Gastroesophageal sphincter (tissue), 4 donors: ENCODE measurements at places on chromosomes 7 and 10.

DNA sequence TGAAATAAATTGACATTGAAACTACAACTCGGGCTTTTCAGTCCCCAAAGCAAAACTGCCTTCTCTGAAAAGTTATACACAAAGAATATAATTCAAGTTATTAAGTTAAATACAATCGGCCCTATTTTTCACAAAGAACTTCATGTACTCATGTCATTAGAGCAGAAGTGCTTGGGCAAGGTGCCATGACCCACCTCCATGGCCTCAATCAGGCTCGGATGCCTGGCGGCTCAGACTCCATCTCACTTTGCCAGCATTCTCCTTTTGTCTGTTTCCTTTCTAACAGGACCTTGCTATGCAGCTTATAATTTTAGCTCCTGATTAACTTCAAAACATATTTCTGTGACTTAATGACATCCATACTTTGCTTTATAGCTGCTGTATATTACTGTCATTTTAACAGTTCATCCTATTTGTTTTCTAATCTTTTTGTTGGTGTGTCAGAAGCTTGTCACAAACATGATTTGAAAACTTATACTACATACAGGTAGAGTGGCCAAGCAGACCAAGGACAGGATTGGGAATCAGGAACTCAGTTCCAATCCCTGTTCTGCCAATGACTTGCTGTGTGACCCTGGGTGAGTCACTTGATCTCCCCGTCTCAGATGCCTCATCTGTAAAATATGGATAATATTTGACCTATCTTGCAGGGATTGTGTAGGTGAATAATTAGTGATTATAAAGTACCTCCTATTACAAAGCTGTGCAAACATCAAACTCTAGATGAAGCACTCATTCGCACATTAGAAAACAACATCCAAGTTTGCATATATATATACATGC is 60.8 kb upstream of the ITGA8 start:
- peak; percentile 82 for ATAC-seq

- ATAC-seq, result no peak
Observed at GRCh38 chr10:43324876-43325275, 46.6 kb upstream of the FXYD4 start.

DNA sequence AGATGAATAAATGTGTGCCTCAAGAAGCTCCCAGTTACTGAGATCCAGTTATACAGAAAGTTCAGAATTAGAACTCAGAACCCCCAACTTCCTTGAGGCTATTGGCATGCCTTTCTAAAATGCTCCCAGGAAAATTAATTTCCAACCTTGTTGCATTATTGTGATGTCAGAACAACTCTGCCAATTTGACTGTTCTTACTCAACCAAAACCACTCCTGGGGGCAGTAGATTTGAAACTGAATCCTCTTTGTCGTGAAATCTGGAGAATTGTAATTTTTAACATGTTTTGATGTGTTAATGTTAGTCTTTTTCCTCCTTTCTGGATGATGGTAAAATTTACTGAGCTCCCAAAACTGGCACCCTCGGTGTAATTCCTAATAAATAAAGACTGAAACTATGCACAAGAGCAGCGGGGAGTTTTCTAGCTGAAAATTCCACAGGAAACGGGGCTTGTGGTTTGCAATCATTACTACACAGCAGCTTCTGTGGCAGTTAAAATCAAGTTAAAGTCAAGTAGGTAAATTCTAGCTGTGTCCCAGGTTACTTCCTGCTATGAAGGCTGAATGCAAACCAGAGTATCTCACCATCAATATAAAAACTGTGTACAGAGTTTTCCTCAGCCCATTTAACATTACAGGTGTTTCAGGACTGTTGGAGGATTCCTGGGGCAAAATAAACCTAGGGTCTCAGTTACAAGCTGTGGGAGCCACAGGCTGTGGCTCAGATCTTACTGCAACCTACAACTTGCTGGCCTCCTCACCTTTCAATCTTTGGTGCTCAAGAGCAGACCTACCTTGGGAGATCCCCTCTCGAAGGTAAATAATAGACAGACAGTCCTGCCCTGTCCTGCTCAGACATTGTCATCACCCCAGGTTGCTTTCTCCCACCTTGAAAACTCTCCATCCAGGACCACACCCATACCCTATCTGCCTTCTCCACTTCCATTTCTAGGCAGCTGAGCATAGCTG is 156.3 kb upstream of the KMT2E start:
- no peak for ATAC-seq

DNA sequence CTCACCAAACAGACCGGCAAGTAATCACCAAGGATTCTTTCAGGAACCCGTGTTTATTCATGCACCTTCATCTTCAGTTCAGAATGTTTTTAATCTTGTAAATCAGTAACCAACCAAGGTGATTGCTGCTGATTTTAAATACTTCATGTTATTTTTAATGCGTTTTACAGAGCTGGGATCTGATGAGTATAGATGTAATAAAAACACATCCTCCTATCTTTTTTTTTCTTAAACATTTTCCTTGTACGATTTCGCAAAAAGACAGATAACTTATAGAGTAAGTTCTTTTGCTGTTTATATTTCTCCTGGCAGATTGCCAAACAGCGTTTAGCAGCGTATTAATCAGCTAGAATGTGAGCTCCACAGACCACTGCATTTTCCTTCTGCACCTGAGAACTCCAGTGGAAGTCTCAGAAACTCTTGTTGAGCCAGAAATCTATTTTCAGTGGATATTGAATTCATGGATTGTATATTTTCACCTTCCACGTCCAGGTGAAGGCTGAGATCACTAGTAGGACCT is 397.8 kb upstream of the NRP1 start:
- ATAC-seq, result no peak

DNA sequence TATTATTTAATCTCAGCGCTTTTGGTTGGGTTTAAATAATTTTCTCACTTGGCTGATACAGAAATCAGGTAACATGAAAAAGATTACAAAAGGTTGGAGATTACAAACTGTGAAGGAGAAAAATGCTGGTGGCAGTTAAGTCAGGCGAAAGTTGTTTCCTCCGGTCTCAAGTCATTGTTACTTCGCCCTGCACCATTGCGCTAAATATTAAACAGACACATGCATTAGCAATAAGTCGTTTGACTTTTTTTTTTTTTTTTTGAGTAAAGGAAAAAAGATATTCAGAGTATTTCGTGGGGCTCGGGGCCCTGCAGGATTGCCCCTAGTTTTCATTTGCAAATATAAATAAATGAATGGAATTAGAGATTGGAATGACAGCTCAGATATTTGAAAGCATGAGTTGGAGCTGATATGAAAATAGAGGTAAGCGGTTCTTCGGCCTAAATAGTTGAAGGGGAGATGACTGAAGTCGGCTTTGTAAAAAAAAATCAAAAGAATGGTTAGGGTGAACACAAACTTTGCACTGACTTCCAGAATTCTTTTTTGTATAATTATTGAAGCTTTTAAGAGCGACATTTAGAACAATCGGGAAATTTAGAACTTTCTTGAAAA is 914 bp downstream of the SDHAF3 start:
- ATAC-seq, result no peak

- ATAC-seq, result no peak
Observed at GRCh38 chr7:12827219-12827821, 139.9 kb downstream of the ARL4A start.

GRCh38 chr10:47412177-47412730 is 28.2 kb upstream of the ZNF488 start:
- no peak for ATAC-seq

GRCh38 chr7:122544463-122544862 is 154.5 kb downstream of the RNF133 start:
- peak; percentile 46 for ATAC-seq

DNA sequence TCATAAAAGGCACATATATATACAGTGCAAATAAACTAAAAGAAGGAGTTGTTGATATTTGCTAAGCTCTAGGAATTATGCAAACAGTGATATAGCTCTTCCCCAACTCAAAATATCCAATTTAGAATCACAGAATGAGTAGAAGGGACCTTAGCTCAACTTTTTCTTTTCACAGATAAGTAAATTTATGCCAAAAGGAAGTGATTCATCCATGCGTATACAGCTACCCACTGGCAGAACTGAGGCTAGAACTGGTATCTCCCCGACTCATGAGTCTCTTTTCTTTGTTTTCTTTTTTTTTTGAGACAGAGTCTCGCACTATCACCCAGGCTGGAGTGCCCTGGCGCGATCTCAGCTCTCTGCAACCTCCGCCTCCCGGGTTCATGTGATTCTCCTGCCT is 54.2 kb upstream of the SVIL start:
- ATAC-seq, result no peak

DNA sequence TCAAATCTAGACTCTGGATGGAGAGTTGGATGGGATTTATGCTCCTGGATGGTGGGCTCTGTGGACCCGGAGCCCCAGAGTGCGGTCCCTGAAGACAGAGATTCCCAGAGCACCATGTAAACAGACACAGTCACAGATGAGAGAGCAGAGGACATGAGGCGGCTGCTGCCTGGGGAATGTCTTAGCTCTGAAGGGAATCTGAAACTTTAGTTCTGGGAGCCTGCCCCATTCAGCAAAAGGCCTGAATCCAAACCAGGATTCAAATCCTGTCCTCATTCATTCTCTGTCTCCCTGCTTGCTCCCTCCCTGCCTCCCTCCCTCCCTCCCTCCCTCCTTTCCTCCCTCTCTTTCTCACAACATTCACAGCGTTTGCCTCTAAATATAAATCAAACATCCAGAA is 49.5 kb upstream of the CALD1 start:
- peak; percentile 35 for ATAC-seq

DNA sequence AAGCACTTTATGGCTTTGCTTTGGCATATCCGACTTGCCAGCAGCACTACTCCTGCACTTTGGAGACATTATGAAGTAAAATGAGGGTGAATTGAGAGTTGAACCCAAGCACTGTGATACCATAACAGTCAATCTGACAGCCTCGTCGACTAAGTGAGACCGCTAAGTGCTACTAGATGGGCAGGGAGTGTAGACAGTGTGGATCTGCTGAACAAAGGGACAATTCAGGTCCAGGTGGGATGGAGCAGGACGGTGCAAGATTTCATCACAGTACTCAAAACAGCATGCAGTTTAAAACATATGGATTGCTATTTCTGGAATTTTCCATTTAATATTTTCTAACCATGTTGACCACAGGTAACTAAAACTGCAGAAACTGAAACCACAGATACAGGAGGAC is 20.8 kb upstream of the PRTFDC1 start:
- no peak for ATAC-seq

- ATAC-seq, result no peak
Observed at GRCh38 chr7:20894806-20895205, 108.1 kb upstream of the SP8 start.

DNA sequence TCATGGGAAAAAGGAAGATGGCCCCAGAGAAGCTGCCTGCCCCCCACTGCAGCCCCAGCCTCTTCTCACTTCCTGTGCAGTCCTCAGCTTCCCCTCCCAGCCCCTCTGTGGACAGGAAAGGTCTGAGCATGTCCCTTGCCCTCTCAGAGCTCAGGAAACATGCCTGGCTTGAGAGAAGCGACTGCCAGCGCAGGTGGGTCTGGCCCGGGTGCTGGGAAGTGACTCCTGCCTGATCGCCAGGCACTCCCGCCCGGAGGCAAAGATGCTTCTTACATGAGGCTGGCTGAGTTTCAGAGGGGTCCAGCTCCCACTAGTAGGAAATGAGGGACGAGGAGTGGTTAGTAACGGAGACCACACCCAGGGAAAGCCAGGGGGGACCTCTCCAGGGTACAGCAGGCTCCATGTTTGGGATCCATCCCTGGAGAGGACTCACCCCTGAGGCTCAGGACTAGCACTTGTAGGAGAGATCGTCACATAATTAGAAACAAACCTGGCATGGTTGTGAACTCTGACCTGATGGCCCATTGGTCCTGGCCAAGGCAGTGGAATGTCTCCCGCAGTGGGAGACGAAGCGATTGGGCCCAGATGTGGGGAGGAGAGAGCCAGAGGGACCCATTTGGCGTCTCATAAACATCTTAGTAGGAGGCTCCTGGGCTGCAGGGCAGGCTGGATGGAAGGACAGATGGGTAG is 12.3 kb downstream of the ELN start:
- no peak for ATAC-seq

DNA sequence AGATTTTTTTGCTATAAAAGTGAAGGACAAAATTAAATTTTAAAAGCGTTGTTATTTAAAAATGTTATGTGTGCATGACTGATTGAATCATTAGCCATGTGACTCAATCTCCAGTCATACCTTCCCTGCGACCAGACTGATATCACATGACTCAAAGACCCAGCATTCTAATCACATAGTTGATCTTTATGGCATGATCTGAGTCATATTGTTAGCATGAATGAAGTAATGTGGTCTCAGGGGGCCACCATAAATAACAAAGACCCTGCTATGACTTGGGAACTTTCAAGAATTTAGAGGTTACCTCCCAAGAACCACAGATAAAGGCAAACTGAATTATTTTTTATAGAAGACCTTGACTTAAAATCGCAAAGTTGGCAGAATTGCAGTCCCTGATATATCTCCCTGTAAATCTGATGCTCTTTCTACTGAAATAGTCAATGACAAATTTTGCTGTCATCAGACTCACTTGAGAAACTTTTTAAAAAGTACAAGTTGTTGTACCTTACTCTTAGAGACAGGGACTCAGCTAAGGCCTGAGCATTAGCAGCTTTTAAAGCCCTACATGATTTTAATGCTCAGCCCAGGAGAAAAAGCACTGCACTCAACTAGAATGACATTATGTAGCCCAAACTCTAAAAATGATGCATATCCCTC is 717.3 kb downstream of the XPNPEP1 start:
- ATAC-seq, result no peak
